ENCODE measurements at places on chromosomes 2 and 18. TPM values are rescaled to one million over a fixed set of nuclear protein-coding genes. Genes with fewer than 3 reads are reported as not detected.
A peak's percentile ranks its signal among the peaks of the same experiment; 100 is the strongest.

Gene SLC4A1AP
- total RNA-seq: 18.5 TPM

Gene UGT1A10
- total RNA-seq: not detected

Gene ACSL3
- total RNA-seq: 154 TPM

DNA sequence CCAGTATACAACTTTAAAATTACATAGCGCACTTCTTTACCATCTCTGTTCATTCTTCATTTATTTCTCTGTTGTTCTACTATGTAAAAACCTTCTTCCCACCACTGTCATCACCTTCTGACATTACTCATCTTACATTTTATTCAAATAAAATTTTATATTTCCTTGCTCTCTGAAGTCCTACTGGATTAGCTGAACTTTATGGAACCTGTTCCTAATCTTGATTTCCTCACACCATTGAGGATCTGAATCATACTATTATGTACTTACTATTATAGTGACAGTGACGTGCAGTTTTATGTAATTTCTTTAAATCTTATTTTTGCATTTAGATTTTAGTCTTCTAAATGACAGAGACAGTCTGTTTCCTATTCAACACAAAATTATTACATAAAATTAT, 98.3 kb downstream of the DYNAP start:
- H3K36me3 ChIP-seq: no peaks in the 10 kb centered on the region
- no peak for DNase-seq
- no peak overlapping the region for H3K27ac ChIP-seq
- no peak overlapping the region for H3K4me3 ChIP-seq
- H3K4me1 ChIP-seq: peaks cover 3% of the 10 kb centered on the region

DNA sequence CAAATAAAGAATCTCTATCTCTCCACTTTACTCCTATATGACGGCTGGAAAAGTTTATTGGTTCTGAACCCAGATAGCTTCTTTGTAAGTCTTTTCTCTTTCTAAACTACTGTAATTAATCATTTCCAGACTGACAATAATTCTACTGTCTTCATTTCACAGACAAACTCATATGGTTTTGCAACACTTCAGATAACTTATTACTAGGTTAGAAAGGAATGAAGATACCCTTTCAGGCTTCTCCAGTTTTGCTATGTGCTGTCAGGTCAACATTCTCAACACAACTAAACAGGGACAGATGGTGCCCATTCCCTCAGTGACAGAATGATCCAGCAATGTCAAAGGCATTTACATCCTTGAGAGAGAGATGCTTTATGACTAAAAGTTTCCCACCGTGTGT, 198.5 kb upstream of the ITGA4 start:
- H3K4me1 ChIP-seq: no peaks in the 10 kb centered on the region
- H3K27ac ChIP-seq: no peak overlapping the region
- H3K27me3 ChIP-seq: no peaks in the 10 kb centered on the region
- H3K4me3 ChIP-seq: no peak overlapping the region
- no peaks in the 10 kb centered on the region for H3K36me3 ChIP-seq

GRCh38 chr2:11647834-11648600, 22.0 kb downstream of the NTSR2 start:
- DNase-seq: no peak
- no peaks in the 10 kb centered on the region for H3K27me3 ChIP-seq
- H3K36me3 ChIP-seq: peaks cover 4% of the 10 kb centered on the region

GRCh38 chr2:74281141-74281975, 61.9 kb downstream of the SLC4A5 start:
- no peaks in the 10 kb centered on the region for H3K36me3 ChIP-seq
- no peaks in the 10 kb centered on the region for H3K27me3 ChIP-seq
- no peak for DNase-seq

GRCh38 chr2:54543733-54544396, 87.7 kb downstream of the SPTBN1 start:
- no peak overlapping the region for H3K4me3 ChIP-seq
- H3K36me3 ChIP-seq: peaks cover 2% of the 10 kb centered on the region
- H3K27me3 ChIP-seq: no peaks in the 10 kb centered on the region
- H3K4me1 ChIP-seq: peaks cover 5% of the 10 kb centered on the region
- no peak overlapping the region for H3K27ac ChIP-seq

- no peak for DNase-seq
- peak overlapping the region; percentile 72 for H3K27ac ChIP-seq
- no peak overlapping the region for H3K4me3 ChIP-seq
- H3K27me3 ChIP-seq: no peaks in the 10 kb centered on the region
- peaks cover 2% of the 10 kb centered on the region for H3K4me1 ChIP-seq
- H3K36me3 ChIP-seq: peaks cover 15% of the 10 kb centered on the region
Measured at GRCh38 chr2:46561731-46562450, 82.5 kb downstream of the TMEM247 start.

GRCh38 chr2:102241616-102242305, 54.9 kb downstream of the IL1RL2 start:
- no peak overlapping the region for H3K4me3 ChIP-seq
- H3K36me3 ChIP-seq: no peaks in the 10 kb centered on the region
- DNase-seq: peak; percentile 34
- no peak overlapping the region for H3K27ac ChIP-seq
- peaks cover 8% of the 10 kb centered on the region for H3K4me1 ChIP-seq
- no peaks in the 10 kb centered on the region for H3K27me3 ChIP-seq

GRCh38 chr2:215885536-215885935, 127.8 kb downstream of the MREG start:
- H3K27ac ChIP-seq: no peak overlapping the region
- no peak for DNase-seq
- no peaks in the 10 kb centered on the region for H3K36me3 ChIP-seq
- peaks cover 25% of the 10 kb centered on the region for H3K4me1 ChIP-seq
- H3K27me3 ChIP-seq: no peaks in the 10 kb centered on the region
- no peak overlapping the region for H3K4me3 ChIP-seq

- DNase-seq: no peak
- H3K27me3 ChIP-seq: no peaks in the 10 kb centered on the region
- H3K4me3 ChIP-seq: no peak overlapping the region
Measured at GRCh38 chr2:6071519-6071918, 379.3 kb downstream of the SOX11 start.
